ENCODE measurements at places on chromosomes 1 and 21.

GRCh38 chr1:21963477-21964217 is 13.2 kb upstream of the CELA3B start:
- DNase-seq: peak; percentile 79

GRCh38 chr1:107724648-107725047 is 240.3 kb downstream of the VAV3 start:
- DNase-seq: no peak

GRCh38 chr1:65309304-65310077 is at the start of gene DNAJC6:
Gene DNAJC6, plus strand, starts transcription at chr1:65309543. Its CDS starts 203 bp downstream, at chr1:65309746.
- peak; percentile 6 for DNase-seq

DNA sequence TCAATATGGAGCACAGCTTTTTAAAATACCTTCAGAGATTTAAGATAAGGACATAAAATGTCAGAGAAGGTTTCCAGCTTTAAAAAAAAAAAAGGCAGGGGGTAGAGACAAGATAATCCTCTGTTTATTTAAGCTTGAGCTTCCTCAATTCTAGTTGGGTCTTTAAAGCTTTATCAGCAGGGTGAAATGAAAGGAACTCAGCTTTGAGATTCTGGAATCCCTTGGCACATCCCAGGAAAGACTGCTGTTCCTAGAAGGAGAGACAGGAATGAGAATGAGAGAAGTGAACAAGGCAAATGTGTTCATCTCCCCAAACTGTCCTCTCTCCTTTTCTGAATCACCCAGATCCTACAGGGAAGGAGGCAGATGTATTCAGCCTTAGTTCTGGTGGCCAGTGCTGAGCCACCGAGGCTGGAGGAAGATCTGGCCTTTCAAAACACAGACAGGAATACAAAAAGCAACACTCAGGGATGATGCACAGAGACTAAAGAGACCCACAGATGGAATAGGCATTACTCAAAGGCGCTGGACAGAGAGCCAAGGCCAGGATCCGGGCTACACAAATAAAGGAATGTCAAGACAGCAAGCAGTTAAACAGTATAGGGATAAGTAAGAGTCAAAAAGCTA is 385.8 kb upstream of the DUSP10 start:
- no peak for DNase-seq

Measured in activated naive CD4-positive, alpha-beta T cell (primary cell).